Stimulated activated CD8-positive, alpha-beta memory T cell treated with anti-CD3 and anti-CD28 coated beads, Interleukin-7, amount 100 ng/mL, for 1 hour (primary cell): ENCODE measurements at places on chromosomes 1 and 21.

GRCh38 chr1:192131914-192132313 is 26.3 kb upstream of the RGS18 start:
- DNase-seq, result no peak

DNA sequence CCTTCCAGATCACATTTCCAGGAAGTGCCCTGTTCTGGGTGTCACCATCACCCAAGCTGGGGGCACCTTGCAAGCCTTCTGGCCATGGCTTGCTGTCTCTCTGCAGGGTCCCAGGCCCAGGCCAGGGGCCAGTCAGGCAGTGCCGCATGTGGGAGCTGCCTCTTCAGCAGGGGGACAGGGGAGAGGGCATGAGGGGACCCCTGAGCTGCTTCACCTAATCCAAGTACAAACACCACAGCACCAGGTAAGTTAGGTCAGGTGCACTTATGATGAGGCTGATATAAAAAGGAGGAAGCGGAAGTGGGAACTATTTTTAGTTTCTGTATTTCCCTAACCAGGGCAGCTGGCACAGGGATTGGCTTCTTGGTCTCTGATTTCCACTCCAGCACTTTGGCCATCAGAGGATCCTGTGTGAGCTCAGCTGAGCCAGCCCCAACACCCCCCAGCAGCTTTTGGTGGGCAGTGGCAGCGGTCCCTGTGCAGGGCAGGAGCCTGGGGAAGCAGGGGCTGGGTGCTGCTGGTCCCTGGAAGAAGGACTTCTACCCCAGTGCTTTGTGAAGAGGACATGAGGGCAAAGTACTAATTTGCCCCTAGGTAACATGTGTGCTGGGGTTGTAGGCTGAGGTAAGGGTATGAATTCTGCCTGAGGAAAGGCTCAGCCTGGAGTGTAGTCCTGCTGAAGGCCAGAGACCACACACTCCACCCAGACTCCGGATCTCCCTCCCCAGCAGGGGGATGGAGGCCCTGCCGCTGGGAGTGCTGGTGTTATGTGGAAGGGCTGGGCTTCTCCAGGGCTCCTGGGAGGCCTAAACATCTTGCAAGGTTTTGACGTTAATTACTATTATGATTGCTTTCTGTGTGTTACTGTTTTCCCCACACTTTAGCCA is 3.3 kb upstream of the PCBP3 start:
- no peak for DNase-seq

GRCh38 chr1:18528616-18529015 is 47.9 kb downstream of the KLHDC7A start:
- DNase-seq, result no peak

DNA sequence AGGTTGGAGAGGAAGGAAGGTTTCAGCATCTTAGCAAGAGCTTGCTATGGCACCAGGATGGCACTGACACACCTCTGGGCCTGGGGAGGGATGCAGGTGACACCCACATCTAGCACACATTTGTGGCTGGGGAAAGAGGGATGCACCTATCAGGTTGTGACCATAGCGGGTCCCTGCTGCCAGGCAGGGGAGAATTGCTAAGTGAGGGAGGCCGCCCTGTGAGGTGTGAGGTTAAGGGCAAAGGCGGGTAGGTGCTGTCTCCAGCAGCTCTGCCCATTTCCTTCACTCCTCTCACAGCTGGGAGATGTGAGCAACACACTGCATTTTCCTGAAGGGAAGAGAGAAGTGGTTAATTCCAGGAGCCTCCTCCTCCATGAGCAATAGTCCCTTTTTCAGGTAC is 83.2 kb upstream of the TLR5 start:
- no peak for DNase-seq

DNA sequence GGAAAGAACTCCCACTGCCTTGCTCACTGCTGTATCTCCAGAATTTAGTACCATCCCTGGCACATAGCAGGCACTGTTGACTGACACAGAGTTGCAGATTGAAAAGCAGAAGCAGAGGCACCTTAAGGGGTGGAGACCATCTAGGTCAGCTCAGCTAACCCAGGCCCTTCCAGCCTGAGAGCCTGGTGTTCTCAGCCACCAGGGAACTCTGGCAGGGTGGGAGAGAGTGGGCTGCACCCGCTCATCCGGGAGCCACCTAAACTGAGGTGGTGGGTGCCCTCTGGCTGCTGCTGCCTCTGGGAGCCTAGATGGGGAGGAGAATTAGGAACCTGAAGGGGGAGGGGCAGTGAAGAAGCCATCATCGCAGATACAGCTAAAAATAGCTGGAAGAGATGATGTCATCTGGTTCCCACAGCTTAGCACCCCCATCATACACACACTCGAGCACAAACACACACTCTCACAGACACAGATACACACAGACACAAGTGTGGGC is 1.5 kb upstream of the TSPAN1 start:
- no peak for DNase-seq

GRCh38 chr1:166811691-166812090 is 27.6 kb upstream of the POGK start:
- DNase-seq, result no peak

GRCh38 chr1:223820515-223820858 is 25.3 kb downstream of the TP53BP2 start:
- no peak for DNase-seq

DNA sequence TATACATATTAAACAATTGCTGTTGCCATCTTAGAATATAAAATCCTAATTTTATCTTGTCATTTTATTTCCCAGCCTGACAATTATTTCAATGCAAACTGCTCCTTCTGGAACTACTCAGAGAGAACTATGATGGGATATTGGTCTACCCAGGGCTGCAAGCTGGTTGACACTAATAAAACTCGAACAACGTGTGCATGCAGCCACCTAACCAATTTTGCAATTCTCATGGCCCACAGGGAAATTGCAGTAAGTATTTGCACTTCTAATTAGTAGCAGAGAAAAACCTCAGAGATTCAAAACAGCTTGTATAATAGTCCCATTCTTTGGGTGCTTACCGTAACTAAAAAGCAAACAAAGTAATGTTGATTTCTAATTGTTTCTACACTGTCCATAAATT is 167.2 kb downstream of the ADGRL2 start:
- DNase-seq, result no peak

DNA sequence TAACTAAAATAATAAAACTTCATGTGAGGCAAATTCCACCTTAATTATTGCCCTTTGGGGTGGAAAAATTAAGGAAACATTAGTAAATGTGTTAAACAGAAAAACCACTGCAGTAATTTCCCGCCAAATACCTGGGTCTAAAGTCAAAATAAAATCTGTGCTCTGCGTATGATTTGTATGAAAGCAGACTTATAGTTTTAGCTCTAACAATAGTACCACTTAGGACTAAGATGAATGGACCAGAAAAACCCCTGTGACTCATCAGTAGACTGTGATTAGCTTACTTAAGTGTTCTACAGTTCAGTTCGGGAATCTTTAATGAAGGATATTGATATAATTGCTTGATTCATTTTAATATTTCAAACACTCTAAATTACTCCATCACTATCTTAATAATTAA is 23.3 kb upstream of the C1orf105 start:
- DNase-seq, result no peak

- DNase-seq, result no peak
Measured at GRCh38 chr1:73604739-73605138, 593.2 kb downstream of the LRRIQ3 start.

- DNase-seq, result no peak
Measured at GRCh38 chr21:15442743-15443469, 286.9 kb upstream of the USP25 start.

DNA sequence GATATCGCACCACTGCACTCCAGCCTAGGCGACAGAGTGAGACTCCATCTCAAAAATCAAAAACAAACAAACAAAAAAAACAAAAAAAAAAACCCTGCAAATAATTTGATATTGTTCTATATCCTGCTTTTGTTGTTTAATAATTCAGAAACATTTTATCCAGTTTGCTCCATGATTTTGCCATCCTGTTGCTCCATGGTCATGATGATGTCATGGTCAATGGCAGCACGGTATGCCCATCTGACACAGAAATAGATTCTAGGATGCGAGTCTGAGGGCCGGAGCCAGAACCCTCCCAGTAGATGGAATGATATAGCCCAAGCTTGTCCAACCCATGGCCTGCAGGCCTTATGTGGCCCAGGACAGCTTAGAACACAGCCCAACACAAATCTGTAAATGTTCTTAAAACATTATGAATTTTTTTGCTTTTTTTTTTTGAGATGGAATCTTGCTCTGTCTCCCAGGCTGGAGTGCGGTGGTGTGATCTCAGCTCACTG is 39.8 kb downstream of the EDARADD start:
- no peak for DNase-seq

DNA sequence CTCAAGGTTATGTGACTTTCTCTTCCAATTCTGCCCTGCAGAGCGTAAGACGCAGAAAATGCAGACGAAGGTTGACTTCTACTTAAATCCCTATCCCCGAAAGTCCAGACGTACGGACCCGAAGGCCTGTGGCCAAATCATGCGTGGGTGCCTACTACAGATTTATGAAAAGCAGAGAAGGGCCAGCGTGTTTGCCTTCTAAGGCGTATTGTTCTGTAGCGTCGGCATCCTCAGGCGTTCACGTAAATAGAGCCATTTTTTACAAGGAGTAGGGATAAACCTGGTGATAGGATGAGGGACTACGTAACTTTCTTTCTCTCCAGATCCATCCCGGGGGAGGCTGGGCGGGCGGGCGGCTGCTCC is 222 bp upstream of the GIPC2 start:
- no peak for DNase-seq

- DNase-seq, result no peak
Measured at GRCh38 chr21:35311985-35312384, 262.9 kb upstream of the RUNX1 start.

- no peak for DNase-seq
Measured at GRCh38 chr1:218804014-218804785, 369.5 kb upstream of the LYPLAL1 start.

- DNase-seq, result no peak
Measured at GRCh38 chr1:204967451-204967850, 75.6 kb upstream of the CNTN2 start.

DNA sequence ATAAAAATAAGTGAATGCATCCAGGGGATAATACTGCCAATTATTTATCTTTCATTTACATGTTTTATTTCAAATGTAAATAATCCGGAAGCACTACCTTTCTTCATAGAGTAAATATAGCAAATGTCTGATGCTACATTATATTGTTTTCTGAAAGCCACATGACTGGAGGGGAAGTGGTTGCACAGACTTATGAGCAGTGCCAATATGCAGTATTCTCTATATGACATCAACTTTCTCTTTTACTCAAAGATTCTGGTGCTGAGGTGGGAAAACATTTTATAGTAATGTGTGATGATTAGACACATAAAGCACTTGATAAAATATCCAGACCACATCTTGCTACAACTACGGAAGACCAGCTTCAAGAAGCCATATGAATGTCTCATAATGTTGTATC is 314.7 kb downstream of the NEGR1 start:
- DNase-seq, result no peak

DNA sequence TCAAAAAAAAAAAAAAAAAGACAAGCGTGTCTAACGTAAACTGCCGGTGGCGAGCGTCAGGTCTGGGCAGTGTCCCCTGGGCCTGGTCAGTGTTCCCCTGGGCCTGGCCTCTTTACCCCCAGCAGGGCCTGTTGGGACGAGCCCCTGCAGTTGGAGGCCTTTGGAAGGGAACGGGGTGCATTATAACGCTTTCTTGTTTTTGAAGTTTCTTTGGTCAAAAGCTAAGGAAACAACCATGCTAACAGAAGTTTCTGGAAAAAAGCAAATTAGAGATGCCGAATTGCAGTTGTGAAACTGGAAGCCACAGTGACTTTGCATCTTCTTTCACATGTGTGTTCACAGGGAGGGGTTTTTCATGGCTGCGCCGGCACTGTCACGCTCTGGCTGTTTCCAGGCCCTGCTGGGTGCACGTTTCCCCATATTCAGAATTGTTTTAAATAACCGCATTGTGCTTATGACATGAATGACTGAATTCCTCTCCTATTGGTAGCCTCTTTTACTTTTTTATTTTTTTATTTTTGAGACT is 16.0 kb downstream of the RRP1 start:
- no peak for DNase-seq

GRCh38 chr1:145720878-145721671 is 1.8 kb downstream of the CD160 start:
- DNase-seq, result peak; percentile 51

DNA sequence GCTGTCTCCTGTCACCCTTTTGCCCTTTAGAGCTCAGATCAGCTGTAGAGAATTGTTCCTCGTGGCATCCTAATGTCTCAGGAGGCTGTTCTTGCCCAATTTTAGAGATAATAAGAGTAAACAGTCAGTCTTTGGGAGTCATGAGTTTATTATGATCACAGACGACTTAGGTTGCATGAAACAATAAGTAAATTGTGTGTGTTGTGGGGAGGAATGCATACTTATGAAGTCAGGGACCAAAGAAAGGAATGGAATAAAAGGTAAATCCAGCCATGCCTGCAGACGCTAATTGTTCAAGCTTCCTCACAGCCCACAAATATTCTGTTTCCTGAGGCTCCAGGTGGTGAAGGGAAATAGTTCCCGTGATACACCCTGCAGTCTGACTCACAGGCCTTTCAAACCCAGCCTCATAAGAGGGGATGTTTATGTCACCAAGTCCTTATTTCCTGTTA is 897 bp downstream of the EPHX4 start:
- no peak for DNase-seq

GRCh38 chr1:66326867-66327266 is 207.1 kb upstream of the SGIP1 start:
- DNase-seq, result no peak

GRCh38 chr1:173997791-173998190 is 24.4 kb downstream of the RC3H1 start:
- no peak for DNase-seq

GRCh38 chr1:54328066-54328636 is 78.0 kb downstream of the SSBP3 start:
- DNase-seq, result no peak

DNA sequence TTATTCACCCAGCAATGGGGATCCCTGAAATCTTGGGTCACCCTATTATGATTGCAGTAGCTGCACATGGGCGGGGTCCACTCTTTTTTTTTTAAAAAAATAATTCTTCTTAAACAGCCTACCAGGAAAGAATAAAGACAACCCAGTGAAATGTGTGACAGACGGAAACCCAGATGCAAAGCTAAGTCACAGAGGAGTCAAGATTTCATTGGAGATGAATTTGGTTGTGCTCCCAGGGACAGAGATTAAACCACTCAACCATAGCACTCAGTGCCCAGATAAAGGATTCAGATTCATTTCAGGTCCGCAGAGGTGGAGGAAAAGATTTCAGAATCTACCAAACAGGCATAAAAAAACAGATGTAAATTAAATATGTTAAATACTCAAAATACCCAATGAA is 583.5 kb upstream of the ZP4 start:
- no peak for DNase-seq

DNA sequence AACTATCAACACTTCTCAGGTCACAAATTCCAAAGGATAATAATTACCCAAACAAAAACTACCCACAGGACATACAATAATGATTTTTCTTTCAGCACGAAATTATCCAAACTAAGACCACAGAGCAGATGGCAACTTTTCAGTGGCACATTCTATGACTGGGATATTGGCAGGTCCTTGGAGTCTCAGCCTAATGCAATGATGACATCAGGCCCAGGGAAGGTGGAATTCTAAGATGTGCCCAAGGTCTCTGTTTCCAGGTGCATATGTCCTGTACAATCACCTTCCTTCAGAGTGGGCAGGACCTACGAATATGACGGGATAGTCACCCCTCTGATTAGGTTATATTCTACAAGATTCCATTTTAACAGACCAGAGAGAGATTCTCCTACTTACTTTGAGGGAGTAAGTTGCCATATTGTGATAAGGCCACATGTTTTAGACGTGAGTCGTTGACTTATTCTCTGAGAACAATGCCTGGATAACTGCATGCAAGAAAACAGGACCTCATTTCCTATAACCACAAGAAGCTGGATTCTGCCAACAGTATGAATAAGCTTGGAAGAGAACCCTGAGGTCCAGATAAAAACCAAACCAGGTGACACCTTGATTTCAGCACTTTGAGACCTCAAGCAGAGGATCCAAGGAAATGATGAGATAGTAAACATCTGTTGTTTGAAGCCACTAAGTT is 69.9 kb downstream of the ZC3H11B start:
- DNase-seq, result no peak
